ENCODE measurements at places on chromosomes 6 and 20.

DNA sequence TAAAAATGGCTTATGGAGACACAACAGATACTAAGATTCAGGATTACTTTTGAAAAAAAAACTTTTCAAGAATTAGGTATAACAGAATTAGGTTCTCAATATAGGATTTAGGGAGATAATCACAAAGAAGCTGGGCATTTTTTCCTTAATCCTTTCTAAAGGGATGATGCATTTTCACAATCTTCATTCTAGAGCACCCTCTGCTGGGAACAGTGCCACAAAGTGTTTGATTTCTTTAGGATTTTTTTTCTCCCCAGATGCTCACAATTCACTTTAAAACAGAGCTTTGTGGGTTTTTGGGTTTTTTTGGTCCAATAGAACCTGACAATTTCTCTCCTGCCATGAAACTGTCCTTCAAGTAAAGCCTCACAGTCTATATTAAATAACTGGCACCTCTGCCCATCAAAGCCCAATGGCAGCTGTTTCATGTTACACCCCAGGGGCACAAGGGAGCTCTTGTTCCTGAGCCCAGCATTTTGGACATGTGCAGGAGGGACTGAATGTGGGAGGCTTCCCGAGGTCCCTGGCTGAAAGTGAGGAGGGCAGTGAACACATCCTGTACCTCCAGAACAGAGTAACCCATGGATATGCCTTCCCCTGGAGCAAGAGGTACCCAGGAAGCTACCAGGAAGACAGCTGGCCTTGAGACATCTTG is 39.7 kb downstream of the PREP start:
- DNase-seq, result no peak

DNA sequence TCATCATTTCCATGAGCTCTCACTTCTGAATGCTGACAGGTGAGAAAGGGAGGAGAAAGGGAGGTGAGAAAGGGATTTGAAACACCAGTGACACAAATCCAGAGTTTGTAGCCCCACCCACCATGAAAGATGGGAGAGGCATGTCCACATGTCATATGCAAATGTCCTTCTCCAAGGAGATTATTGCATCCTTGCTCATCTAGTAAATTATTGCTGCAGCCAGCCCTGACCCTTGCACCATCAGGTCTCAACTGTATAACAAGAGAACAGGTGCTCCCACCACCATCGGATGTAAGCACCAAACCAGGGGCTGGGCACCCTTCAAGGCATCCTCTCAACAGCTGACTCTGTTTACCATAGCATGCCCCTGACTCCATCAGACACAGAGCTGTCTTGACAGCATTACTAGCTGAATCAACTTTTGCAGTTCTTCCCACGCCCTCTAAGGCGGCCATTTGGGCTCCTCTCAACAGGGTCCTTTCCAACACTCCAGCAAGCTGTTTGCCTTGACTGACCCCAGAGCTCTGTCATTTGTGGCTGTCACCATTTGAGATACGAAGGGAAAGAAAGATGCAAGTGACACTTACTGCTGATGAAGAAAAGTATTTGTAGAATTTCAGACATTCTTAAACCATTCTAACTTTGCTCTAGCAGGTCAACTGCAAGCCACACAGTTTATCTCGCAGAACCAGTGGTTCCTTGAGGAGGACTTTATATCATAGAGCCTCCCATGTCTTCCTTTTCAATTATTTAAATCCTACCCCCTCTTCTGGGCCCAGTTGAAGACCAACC is 14.2 kb downstream of the GFOD1 start:
- DNase-seq, result no peak

DNA sequence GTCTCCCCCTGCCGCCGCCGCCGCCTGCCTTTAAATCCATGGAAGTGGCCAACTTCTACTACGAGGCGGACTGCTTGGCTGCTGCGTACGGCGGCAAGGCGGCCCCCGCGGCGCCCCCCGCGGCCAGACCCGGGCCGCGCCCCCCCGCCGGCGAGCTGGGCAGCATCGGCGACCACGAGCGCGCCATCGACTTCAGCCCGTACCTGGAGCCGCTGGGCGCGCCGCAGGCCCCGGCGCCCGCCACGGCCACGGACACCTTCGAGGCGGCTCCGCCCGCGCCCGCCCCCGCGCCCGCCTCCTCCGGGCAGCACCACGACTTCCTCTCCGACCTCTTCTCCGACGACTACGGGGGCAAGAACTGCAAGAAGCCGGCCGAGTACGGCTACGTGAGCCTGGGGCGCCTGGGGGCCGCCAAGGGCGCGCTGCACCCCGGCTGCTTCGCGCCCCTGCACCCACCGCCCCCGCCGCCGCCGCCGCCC is 474 bp downstream of the CEBPB start:
- DNase-seq, result peak; percentile 40

DNA sequence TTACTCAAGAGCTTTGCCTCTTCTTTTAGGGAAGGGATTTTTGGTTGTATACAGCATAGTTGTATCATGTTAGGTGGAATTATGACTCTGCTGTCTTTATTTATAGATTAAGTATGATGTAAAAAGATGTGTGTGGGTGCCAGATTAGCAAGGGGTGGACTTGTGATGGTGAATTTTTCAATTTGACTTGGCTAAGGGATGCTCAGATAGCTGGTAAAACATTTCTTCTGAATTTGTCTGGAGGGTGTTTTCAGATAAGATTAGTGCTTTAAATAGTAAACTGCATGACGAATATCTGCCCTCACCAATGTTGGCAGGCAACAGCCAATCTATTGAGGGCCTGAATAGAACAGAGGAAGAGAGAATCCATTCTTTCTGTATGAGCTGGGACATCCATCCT is 173.3 kb upstream of the TNFAIP3 start:
- DNase-seq, result no peak

GRCh38 chr6:52512199-52512598 is 64.7 kb downstream of the TRAM2 start:
- DNase-seq, result no peak

DNA sequence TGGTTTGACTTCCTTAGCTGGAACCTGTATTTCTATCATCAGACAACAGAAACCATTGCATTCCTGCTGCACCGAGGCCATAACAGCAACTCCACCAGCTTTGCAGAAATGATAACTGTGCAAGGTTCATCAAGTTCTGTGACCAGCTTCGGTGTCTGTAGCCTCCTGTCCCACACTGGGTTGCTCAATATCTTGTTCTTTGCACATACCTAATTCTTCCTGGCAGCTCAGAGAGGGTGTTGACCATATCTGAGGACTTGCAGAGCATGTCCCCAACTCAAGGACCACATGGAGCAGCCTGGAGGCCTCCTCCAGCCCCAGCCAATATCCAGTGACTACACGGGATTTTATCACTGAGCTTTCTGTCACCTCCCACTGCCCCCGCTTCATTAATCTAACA is 59.3 kb upstream of the SCAF8 start:
- no peak for DNase-seq

DNA sequence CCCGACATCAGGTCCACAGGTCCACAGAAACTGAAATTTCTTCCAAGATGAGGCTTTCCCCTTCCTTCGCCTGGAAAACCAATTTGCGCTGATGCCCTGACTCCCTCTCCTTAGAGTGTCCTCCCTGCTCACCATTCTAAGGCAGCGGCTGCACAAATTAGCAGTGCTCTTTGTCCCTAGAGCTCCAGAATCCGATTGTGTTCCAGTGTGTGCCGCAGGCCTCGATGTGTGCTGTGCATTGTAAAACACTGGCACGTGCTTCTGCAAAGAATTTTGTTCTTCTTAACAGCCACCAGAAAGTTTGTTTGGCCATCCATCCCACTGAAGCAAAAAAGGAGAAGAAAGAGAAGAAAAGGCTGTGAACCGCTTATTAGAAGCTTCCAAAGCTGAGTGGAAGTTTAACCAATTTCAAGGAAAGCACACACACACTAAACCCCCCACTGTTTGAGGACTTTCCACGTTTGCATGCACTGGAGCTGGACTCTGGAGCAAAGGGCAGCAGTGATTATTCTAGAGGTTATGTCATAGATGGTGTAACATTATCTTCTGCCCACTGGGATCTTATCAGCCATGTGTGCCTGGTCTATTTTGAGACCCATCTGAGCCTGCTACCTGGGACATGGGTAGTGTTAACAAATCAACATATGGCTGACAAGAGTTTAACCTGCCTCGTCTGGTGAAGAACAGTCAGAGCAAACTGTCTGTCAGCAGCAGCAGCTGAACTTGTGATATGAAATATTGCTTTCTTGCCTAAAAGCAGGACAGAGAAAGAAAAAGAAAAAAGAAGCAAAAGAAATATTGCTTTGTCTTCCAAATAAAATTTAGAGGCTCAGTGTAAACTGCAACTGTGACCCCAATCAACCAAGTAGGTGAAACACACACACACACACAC is 64.9 kb upstream of the RREB1 start:
- no peak for DNase-seq

DNA sequence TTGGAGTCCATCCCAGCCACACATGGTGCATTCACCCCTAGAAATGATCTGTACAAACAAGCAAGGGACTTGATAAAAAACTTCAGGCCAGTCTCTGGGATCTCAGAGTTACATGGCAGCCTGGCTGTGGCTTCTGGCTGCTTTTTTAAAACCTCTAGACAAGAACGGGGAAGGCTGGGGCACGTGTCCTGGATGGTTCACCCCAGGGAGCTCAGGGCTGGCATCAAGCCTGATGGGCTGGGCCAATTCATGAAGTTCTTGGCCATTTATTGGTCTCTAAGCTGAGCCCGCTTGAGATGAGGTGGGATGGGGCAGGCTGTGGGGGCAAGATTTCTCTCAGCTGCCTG is 10.4 kb upstream of the ZFAND3 start:
- DNase-seq, result no peak

DNA sequence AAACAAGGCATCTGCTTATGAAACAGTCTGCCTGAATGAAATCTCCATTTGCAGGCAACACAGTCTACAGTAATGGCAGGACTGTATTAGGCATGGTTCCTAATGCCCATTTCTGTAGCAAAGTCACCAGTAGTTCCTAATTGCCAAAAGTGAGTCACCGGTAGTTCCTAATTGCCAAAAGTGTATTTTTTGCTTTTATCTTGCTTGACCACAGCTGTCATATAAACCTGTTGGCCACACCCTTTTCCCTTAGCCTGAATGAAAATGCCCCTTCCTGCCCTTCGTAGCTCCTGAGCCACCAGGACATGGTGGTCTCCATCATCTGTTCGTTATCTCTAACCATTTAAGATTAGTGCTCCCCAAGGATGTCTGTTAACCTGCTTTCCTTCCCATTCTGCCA is 34.5 kb downstream of the MTHFD1L start:
- no peak for DNase-seq
